ENCODE measurements at places on chromosomes 16 and 17.

DNA sequence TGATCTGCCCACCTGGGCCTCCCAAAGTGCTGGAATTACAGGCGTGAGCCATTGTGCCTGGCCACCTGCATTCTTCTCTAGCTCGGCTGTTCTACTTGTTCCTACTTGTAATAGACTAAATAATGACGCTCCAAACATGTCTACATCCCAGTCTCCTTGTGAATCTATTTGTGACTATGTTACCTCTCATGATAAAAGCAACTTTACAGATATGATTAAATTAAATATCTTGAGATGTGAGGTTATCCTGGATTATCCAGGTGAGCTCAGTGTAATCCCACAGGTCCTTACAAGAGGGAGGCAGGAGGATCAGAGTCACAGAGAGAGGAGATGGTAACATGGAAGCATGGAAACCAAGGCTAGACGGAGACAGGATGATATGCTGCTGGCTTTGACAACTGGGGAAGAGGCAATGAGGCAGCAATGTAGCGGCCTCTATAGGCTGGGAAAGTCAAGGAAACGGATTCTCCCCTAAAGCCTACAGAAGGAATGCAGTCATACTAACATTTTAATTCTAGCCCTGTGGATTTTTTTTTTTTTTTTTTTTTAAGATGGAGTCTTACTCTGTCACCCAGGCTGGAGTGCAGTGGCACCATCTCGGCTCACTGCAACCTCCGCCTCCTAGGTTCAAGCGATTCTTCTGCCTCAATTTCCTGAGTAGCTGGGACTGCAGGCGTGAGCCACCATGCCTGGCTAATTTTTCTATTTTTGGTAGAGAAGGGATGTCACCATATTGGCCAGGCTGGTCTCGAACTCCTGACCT, 5.0 kb upstream of the LASP1 start:
- no peak for DNase-seq

DNA sequence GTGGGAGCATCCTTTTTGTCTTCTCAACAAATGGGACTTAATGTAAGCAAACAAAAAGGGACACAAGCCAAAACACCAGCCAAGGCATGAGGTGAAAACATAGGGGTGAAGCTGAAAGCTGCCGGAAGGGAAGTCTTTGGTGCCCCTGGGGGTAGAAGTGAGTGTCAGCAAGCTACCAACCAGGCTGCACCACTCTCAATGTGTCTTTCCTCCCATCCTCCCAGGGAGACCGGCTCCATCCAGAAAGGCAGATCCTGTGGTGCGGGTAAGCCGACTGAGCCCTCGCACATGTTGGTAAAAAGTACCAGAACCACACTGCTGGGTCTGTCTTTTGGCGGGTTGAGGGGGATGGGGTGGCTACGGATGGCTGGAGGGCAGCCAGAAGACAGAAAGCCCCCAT, 52.0 kb upstream of the SREBF1 start:
- no peak for DNase-seq

DNA sequence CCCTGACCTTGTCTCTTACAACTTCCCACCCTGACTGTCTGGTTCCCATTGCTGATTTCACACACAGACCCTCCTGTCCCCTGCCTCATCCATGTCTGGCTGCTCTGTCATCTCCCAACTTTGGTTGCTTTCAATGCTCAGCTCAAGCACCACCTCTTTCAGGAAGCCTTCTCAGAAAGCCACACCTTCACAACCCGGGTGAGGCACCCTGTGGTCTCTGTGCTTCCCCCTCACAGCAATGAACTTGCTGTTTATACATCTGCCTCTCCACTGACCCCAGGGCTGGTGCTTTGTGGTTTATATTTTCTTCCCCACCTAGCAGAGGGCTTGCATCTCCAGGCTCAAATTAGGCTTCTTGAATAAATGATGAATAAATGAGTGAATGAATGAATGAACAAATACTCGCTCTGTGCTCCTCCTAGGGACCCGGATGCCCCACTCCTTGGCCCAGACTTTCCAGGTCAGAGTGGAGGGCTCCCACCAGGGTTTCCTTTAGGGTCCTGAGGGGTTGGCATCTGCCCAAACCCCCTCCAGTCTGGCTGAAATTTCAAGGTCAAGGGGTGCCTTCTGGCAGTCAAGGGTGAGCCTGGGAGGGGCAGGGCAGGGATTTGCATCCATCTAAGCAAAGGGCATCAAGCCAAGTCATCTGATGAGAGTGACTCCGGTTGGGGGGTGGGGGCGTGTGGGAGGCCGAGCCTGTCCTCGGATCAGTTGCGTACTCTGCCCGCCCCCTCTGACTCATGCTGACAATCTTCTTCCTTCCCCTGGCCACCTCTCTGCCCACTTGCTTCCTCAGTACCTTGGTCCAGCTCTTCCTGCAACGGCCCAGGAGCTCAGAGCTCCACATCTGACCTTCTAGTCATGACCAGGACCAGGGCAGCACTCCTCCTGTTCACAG, at the start of gene ITGAX:
ITGAX (plus strand) TSS at position 783 of the 898 bp plus-strand sequence; CDS start at position 862, 79 bp downstream.
- DNase-seq = peak; percentile 97

- DNase-seq = no peak
Observed at GRCh38 chr16:17386229-17386628, 84.5 kb downstream of the XYLT1 start.

DNA sequence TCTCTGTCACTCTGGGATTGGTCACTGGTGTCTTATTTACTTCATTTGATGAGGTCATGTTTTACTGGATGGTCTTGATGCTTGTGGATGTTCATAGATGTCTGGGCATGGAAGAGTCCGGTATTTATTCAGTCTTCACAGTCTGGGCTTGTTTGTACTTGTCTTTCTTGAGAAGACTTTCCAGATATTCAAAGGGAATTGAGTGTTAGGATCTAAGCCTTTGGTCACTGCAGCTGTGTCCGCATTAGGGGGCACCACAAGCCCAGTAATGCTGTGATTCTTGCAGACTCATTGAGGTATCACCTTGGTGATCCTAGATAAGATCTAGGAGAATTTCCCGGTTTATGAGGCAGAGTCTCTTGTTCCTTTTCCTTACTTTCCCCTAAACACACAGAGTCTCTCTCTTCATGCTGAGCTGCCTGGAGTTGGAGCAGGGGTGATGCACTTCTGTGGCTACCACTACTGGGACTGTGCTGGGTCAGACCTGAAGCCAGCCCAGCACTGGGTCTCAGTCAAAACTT, 214.7 kb downstream of the SPECC1 start:
- no peak for DNase-seq

- DNase-seq = peak; percentile 80
Observed at GRCh38 chr17:64073771-64074703, 53.6 kb upstream of the ICAM2 start.

DNA sequence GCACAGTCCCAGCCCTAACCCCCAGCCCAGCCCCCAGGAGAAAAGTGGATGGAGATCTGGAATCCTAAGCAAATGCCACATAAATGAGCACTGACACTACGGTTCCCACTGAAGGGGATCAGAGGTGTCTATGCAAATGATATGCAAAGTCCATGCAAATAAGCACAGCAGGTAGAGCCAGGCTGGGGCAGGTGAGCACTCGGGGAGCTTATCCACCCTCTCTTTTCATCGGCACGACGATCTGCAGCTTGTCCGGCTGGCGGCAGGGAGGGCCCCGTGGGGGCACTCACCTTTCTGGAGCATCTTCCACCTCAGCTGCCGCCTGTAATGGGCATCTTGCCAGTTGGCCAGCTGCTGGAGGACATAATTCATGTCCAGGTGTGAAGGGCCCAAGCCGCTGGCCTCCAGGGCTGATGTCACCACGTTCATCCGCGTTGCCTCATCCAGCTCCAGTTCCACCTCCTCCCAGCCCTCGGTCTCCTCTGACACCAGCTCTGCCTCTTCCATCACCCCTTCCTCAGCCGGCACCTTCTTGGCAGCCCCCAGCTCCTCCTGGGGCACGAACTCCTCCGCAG, 9.9 kb downstream of the HAP1 start:
- DNase-seq = no peak

DNA sequence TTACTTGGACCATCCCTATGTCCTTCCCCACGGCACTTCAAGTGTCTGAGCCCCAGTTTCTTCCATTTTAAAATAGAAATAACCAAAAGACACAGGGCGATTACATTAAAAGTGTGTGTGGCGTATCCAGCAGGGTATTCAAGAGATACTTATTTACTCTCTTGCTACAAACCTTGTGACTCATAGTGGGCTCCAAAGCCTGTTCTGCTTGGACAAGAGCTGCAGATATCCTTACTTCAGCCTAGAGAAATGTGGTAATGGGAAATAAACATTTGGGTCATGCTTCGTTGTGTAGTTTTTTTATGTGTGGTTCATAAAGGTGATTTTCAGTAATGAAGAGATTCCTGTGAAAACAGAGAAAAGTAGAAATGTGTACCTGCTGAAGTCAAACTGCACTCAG, 288.9 kb upstream of the CDH11 start:
- DNase-seq = no peak

GRCh38 chr17:15915961-15916360, 29.0 kb upstream of the ADORA2B start:
- no peak for DNase-seq

DNA sequence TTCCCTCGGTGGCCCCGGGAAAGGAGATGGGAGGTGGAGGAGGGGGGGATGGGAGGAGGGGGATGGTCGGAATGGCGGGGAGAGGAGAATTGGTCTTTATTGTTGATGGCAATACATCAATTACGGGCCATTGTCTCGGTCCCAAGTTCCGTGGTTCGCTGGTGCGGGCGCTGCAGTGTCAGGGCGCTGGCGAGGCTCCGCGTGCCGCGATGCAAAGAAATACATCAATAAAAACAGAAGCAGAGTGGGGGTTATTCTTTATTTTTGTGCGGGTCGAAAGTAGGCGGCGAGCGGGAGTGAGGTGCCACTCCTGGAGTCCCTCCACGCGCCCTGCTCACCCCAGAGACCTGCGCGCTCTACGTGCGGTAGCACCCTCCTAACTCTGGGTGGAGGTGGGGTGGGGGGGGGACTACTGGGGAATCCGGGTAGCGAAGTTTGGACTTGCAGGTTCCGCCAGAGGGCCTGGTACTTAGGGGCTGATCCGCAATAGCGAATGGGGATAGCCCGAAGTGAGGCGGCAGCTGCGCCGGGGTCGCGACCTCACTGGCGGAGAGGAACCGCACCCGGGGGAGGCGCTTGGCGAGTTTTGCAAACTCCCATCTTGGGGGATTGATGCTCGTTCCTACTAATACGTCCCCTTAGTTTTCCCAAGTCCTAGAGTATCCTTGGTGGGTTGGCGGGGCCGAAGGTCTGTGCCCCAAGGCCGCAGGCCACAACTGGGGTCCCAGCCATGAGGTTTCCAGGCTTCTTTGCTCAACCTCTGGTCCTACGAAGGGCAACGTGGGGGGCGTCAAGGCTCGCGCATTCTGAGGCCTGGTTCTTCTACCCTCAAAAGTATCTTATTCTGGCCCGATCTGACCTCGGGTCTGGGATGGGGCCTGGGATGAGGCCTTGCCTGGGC, 3.5 kb upstream of the SALL1 start:
- DNase-seq = no peak

DNA sequence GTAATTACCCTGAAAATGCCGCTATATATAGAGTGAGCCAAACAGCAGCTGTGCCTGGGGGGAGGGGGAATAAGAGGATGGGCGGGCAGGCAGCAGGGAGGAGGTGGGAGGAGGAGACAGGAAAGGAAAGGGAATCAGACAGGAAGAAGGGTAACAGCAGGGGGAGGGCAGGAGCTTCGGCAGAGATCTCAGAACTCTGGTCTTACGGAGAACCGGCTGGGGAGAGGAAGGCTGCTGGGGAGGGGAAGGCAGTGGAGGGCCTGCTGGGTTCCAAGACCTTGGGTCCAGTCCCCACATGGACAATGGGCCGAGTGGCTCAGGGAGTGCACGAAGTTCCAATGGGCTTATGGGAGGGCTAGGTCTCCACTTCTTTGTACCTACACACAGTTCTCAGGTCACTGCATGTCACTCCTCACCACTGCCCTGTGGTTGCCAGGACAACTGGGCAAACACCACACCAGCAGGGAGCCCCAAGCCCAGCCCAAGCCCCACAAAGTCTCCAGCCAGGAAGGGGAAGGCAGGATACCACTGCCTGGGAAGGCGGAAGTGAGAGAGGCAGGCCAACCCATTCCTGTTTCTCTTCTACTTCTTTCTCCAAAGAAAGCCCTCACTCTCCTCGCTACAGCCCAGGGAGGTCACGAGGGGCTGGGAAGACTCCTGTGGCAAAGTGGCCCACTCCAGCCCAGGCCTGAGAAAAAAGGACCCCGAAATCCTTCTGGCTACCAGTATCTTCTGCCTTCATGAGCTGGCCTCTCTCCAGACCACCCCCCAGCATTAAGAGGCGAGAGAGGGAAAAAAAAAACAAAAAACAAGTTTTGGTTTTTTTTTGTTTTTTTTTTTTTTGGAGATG, 25.3 kb downstream of the G6PC3 start:
- peak; percentile 77 for DNase-seq

GRCh38 chr16:51161440-51162195, 10.5 kb upstream of the SALL1 start:
- DNase-seq = peak; percentile 9

- DNase-seq = no peak
Observed at GRCh38 chr17:36921095-36921851, 16.0 kb upstream of the LHX1 start.

DNA sequence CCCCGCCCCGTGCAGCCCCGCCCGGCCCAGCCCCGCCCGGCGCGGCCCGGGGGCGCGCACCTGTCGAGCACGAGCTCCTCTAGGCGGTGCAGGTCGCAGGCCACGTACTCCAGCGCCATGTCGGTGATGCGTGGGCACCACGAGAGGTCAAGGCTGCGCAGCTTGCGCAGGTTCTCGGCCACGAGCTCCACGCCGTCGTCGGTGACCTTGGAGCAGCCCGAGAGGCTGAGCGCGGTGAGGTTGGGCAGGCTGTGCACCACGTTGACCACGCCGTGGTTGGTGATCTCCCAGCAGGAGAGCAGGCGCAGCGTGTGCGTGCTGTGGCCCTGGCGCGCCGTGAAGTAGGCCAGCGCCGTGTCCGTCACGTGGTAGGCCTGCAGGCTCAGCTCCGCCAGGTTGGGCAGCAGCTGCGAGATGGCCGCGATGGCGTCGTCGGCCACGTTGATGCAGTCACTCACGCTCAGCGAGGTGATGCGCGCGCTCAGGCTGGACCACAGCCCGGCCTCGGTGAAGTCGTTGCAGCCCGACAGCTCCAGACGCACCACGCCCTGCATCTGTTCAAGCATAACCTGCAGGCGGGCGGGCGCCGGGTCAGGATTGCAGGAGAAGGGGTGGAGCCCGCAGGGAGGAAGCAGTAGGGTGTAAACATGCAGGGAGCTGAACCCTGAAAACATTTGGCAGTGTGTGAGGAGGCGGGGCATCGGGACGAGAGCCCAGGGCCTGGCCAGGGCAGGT, 5.3 kb upstream of the WDR24 start:
- no peak for DNase-seq

GRCh38 chr16:77541165-77541564, 106.3 kb upstream of the ADAMTS18 start:
- DNase-seq = no peak

- no peak for DNase-seq
Observed at GRCh38 chr16:80463751-80464495, 76.9 kb upstream of the DYNLRB2 start.

DNA sequence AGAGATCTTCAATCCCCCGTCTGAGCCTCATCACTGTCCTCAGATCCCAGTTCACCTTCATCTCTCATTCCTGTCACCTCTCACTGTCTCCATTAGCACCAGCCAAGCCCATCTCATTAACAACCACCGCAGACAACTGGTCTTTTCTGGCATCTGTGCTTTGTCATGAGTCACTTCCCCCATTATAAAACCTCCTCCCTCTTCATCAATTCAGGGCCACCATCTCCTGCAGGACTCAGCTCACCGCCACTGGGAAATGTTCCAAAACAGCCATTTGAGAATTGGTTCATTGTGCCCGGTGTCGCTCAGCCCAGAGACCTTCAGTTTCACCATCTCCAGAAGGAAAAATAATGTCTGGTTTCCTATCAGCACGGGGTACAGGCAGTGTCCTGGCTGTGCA, 56.9 kb upstream of the TEKT3 start:
- DNase-seq = no peak

GRCh38 chr16:8859913-8860881, 8.6 kb downstream of the CARHSP1 start:
- DNase-seq = no peak

Measured in suppressor macrophage treated with lipopolysaccharide for 4 hours (primary cell).